ENCODE measurements at places on chromosomes 4 and X.

GRCh38 chrX:10166731-10167151 lies 10.0 kb downstream of the CLCN4 start:
- no peak for DNase-seq

DNA sequence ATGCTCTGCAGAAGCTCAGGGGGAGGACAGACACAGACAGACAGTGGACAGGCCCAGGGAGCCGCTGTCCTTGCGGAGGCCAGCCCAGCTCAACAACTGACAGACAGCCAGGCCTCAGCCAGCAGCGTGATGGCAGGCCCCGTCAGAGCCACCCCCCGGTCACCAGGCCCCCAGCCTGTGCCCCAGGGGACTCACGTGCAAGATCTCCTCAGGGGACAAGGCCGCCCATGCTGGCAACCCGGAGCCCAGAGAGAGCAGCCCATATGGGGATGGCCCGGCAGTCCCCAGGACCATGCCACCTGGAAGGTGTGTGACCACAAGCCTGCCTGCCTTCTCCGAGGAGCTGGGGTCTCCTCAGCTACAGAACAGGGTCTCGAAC lies 28.0 kb upstream of the MXD4 start:
- DNase-seq: no peak

DNA sequence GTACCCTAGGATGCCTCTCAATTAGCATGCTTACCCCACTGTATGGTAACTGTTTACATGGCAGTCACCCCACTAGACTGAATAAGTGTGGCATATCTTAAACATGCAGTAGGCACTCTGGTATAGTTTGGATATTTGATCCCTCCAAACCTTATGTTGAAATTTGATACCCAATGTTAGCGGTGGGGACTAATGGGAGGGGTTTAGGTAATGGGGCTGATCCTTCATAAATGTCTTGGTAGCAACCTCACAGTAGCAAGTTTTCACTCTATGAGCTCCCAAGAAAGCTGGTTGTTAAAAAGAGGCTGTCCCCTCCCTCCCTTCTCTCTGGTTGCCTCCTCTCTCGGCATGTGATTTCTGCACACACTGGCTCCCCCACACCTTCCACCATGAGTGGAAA lies 10.1 kb downstream of the TMEM150C start:
- no peak for DNase-seq

DNA sequence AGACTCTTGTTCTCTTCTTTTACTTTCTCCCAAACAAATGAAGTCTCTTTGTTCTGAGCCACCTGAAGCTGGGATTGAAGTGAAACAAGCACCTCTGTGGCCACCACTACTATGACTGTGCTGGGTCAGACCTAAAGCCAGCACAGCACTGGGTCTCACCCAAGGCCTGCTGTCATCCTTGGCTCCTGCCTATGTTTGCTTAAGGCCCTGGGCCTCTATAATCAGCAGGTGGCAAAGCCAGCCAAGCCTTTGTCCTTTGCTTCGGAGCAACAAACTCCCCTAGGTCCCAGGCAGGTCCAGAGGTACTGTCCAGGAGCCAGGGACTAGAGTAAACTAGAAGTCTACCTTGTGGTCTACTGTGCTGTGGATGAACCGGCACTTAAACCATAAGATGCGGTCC lies 220.6 kb upstream of the ARSJ start:
- no peak for DNase-seq

DNA sequence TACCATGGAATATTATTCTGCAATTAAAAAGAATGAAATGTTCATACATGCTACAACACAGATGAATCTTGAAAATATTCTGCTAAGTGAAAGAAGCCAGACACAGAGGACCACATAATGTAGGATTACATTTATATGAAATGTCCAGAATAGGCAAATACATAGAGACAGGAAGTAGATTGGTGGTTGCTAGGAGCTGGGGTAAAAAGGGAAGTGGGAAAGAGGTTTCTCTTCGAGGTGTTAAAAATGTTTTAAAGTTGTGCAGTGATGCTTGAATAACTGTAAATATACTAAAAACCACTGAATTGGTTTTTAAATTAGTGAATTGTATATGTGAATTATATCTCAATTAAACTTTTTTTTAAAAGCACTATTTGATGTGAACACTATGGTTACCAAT lies 3.6 kb upstream of the NXT2 start:
- DNase-seq: no peak

- DNase-seq: no peak
Observed at GRCh38 chr4:20487852-20488251, 212.4 kb upstream of the PACRGL start.

DNA sequence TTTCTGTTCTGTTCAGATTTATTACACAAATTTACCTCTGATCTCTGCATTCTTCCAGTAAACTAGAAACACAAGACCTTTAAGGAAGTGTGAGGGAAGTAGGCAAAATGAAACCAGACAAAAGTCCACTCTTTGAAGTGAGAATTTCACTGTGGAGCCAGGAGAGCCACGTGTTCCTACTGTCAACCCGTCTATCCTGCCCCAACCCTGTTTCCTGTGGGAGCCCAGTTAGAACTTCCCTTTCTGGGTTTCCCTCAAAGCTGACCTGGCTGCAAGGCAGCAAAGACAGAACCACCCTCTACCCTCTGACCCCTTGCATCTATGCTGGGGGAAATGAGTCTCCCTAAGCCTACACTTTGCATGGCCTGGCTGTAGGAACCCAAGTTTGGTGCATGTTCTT lies 40.0 kb downstream of the TMEM144 start:
- DNase-seq: no peak
